Stimulated activated CD4-positive, alpha-beta T cell treated with anti-CD3 and anti-CD28 coated beads, Interleukin-4, amount 100 ng/mL, for 4 hours (primary cell): ENCODE measurements at places on chromosomes 1 and 21.

GRCh38 chr1:13586001-13586400 is 2.4 kb downstream of the PDPN start:
- DNase-seq = no peak

GRCh38 chr1:117030271-117030877 is 28.8 kb downstream of the CD101 start:
- DNase-seq = no peak

DNA sequence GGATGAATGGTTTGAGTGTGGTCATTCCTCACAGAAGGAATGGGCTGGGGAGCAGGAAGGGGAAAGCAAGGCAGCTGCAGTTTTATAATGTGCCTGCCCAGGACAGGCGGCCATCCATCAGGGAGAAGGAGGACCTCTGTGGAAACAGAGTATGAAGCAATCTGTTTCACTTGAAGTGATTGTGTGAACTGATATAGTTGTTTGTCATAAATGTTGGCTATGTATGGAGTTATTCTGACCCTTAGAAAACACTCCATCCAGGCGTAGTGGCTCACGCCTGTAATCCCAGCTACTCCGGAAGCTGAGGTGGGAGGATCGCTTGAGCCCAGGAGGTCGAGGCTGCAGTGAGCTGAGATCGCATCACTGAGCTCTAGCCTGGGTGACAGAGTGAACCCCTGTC is 46.5 kb downstream of the NENF start:
- DNase-seq = no peak

- DNase-seq = no peak
Observed at GRCh38 chr1:170010443-170010842, 64.1 kb downstream of the KIFAP3 start.

GRCh38 chr21:44766014-44766817 is 35.4 kb downstream of the UBE2G2 start:
- DNase-seq = no peak

GRCh38 chr1:157091186-157091585 is 8.4 kb downstream of the ETV3L start:
- DNase-seq = no peak

DNA sequence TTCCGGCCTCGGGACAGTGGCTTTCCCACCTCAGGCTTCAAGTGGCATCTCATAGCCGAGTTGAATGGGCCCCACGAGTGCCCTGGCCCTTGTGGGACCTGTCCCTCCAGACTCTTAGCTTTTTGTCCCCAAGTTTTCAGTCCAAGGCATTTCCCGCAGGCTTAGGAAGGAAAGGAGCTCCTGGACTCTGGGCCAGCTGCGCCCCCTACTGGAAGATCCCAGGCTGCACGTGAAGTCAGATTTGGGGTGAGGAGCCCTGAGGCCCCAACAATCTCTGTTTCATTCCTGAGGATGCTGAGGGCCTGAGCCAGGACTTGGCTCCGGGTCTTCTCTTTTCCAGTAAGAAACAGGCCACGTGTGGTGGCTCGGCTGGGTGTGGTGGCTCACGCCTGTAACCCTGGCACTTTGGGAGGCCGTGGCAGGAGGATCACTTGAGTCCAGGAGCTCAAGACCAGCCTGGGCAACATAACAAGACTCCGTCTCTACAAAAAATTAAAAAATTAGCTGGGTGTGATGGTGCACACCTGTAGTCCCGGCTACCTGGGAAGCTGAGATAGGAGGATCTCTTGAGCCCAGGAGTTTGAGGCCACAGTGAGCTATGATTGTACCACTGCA is 67.4 kb downstream of the ARHGEF10L start:
- peak; percentile 18 for DNase-seq

GRCh38 chr1:77888081-77888780 is at the start of gene NEXN:
NEXN (plus strand) TSS chr1:77888624; CDS start chr1:77916107, 27,483 bp downstream.
- DNase-seq = no peak

GRCh38 chr1:40738831-40739230 is 44.8 kb upstream of the KCNQ4 start:
- no peak for DNase-seq

DNA sequence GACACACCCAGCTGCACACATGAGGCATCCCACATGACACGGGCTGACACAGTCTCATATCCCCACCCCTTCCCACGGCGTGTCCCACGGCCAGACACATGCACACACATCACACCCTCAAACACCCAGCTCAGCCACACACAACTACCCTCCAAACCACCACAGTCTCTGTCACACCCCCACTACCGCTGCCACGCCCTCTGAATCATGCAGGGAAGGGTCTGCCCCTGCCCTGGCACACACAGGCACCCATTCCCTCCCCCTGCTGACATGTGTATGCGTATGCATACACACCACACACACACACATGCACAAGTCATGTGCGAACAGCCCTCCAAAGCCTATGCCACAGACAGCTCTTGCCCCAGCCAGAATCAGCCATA is 22.6 kb downstream of the PODN start:
- no peak for DNase-seq

- no peak for DNase-seq
Observed at GRCh38 chr1:67175530-67176087, 9.4 kb downstream of the IL23R start.

DNA sequence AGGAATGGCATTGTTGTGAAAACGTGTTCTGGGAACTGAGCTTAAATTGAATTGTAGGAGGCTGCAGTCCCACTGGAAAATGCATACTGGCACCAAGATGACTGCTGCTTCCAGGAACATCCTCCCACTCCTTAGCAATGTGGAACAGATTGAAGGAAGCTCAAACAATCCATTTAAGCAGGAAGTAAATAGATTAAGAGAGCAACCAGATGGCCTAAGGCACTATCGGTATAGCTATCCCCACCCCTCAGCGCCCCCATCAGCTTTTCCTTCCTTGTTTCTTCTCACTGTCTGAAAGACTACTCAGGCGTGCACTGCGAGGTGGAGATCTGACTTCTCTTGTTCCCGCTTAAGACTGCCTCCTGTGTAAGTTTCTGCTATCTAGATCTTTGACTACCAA is 4.0 kb upstream of the IFI16 start:
- DNase-seq = no peak

DNA sequence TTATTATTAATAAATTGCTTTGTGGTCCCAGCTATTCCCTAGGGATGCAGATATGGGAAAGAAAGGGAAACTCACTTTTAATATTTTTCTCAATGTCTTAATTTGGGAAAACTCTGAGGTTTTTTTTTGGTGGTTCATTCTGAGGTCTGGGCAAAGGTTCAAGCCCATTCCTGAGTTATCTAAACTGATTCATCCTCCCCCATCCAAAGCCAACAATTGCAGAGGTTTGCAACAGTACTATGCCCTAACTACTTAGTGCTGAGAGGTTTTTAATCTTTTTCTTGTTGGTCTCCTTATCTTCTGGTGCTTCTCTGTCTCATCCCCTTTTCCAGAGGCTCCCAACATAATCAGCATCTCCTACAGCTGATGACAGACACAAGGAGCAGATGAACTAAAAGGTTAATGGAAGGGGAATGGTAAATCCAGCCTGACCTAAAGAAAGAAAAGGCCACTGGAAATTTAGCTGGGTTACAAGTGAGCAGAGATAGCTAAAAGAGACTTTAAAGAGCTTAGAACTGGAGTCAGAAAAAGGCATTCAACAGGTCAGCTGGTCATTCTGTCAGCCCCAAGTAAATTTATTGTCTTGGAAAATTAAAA is 390.4 kb downstream of the TGFB2 start:
- DNase-seq = no peak

GRCh38 chr1:158248771-158249170 is 5.5 kb upstream of the CD1A start:
- no peak for DNase-seq

DNA sequence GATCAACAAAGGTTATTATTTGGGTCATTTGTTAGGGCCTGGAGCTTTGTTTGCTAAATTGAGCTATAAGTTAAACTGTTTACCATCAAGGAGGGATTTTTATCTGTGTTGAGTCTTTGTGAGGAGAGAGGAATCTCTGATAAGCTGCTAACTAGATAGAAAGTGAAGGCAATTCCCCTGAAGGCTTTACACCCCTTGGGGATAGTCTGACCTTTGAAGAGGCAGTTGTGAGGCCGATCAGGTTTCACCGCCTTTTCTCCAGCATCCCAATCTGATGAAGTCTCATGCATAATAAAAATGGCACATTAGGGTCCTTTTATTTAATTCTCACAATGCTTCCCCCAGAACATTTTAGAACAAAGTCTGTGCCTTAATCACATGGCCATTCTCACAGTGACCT is 21.8 kb downstream of the C1orf21 start:
- no peak for DNase-seq
